ENCODE measurements at places on chromosomes 16 and 17.

DNA sequence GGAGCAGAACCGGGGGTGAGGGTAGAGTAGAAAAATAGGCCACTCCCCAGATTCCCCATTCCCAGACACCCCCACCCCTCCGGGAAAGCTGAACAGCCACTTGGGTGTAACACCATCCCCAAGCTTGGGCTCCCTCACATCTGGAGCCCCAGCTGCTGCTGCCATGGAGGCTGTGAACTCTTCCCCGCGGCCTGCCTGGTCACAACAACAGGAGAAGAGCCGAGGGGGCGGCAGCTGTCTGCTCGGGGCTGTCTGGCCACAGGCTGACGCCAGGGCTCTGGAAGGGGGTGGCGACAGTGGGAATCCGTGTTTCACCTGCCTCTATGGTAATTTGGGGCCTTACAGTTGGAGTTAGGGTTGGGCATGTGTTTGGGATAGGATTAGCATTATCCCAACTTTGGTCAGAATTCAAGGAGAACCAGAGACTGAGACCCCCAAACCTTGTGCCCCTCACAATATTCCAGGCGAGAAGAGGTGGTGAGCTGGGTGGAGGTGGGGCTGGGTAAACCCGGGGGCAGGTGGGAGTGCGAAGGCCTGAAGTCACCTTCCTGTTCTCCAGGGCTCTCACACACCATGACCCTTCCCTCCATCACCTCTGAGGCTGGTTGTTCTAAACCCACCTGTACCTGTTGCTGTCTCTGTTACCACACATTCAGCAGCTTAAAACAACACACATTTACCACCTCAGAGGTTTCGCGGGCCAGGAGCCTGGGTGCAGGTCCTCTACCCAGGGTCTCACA lies 29.7 kb upstream of the NXPH3 start:
- no peak for ATAC-seq

DNA sequence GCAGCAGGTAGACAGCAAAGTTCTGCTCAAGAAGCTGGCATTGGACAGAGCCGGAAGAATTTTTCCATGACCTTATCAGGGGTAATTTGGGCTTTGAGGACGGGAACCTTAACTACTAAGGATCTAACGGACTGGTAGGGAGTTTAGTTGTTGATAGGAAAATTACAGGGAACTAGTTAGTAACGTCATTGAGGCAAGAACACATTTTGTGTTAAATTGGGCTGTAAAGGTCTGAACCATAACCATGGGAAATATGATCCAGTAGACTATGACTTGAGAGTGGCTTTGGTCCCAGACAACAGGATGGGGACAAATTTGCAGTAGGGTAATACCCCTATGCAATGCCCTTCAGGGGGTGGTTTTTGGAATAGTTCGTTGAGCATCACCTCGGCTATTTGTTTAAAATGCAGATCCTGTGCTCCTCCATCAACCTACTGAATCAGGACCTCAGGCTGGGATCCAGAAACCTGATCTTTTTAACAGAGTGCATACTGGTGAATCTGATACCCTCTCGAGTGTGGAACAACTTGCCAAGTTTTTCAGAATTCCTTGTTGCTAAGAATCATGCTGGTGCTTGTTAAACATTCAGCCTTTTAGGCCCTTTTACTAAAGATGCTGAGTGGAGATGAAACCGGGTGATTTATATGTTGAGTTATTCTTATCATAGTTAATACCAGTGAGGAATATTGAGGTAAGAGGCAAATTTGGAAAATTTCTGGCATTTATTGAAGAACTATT lies 255.1 kb downstream of the MAP2K6 start:
- ATAC-seq: no peak

DNA sequence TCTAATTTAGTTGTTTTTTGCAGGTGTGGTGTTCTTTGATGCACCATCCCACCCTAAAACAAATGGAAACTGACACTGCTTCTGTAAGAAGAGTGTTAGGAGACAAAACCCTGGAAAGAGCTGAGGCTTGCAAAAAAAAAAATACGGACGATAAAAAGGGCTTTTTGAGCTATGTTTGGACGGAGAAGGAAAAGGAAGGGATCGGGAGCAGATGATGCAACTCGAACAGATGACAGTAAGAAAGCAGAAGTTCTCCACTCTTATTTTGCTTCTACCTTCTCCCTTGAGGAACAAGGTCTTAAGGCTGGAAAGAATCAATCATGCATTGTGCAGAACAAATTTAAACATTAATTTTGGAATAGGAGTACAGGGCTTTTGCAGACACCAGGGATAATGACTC lies 136.7 kb downstream of the MAF start:
- ATAC-seq: no peak

GRCh38 chr16:88853325-88853941 lies 3.3 kb downstream of the GALNS start:
- ATAC-seq: no peak

GRCh38 chr16:48499923-48500381 lies 110.0 kb downstream of the N4BP1 start:
- ATAC-seq: peak; percentile 45

- ATAC-seq: no peak
Observed at GRCh38 chr16:82653550-82654511, 27.1 kb downstream of the CDH13 start.

DNA sequence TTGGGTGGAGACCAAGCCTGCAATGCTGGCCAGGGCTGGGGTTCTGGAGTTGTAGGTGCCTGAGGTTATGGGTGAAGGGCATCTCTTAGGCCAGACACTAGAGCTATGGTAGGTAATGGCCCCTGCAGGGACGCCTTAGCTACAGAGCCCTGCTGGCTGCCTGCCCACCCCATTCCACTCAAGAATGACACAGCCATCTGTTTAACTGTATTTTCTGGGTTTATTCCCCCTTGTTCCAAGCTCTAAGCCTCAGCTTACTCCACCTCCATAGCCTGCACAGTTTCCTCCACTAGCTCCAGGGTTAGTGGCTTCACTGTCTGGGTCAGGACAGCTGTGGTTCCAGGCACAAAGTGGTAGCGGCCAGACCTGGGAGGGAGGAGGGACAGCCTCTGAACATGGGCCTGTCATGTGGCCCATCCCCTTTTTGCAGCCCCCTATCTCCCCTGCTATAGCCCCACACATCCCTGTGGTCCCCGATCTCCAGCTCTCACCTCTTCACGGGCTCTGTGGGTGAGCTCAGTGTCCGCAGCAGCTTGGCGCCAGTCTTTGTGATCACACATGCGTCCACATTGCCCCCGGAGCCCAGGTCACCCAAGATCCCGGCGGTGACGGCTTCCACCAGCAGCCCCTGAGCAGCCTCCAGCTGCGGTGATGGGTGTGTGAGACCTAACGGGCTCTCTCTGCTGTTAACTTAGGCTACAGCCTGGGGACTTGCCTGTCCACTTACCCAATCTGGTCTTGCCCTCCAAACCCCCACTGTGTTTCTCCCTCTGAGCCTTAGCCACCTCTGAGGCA lies 2.1 kb downstream of the PSMB10 start:
- ATAC-seq: no peak

DNA sequence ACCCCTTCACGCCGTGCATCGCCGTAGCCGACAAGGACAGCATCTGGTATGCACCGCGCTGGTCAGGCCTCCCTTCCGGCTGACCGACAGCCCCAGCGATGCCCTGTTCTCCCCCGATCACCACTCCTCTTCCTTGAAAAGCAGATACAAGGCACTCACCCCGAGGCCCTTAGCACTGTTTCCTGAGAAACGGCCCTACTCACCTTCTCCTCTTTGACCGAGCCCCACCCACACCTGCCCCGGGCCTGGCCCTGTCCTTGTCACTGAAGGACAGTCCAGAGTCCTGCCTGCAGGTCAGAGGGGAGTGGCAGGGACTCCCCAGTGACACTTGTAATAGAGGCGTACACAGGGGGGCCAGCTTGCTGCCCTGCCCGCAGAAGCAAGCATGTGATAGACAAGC lies 45.9 kb upstream of the CHMP6 start:
- no peak for ATAC-seq

GRCh38 chr17:35780950-35781349 lies 14.5 kb downstream of the MMP28 start:
- no peak for ATAC-seq

DNA sequence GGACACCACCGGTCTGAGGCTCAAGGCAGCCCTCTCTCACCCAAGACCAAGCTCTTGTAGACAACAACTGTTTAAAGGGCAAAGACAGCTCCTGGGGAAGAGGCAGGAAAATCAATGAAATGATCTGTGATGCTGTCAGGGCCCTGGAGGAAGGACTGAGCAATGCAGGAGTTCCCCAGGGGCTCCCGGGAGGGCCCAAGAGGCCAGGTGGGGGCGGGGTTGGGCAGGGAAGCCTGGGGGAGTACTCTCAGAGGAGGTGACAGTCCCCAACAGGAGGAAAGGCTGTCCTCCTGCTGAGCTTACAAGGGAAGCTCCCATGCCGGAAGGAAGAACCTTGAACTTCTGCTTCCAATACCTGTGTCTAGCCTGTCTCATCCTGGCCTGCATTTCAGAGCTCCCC lies 8.3 kb upstream of the NOS2 start:
- no peak for ATAC-seq

- ATAC-seq: peak; percentile 39
Observed at GRCh38 chr16:12097523-12098428, 121.2 kb downstream of the SNX29 start.

DNA sequence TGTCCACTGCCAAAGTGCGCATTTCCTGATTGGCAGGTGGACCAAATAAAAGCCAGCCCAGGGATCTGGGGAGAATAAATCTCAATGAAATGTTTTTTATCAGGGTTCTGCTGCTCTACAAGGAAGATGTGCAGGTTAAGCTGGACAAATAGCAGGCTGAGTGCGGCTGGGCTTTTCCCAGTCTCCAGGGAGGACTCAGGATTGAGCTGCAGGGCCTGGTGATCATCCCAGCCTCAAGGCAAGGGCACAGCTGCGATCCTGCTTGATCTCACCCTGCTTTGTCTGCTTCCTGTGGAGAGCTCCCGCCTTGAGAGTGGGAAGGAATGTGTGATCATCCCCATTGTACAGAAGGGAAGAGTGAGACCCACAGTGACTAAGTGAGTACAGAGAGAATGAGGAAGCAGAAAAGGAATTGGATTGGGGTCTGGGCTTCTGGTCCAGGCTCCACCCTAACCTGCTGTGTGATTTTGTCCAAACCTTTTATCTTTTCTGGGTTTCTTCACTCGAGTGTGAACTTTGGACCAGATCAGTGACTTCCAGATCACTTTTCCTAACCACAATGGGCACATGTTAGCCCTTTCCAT lies 75.3 kb upstream of the CRHR1 start:
- ATAC-seq: no peak
